ENCODE measurements at places on chromosomes 3 and 15. TPM values are rescaled to one million over a fixed set of nuclear protein-coding genes. Genes with fewer than 3 reads are reported as not detected.

FBXL22 gene
- total RNA-seq: not detected

DNA sequence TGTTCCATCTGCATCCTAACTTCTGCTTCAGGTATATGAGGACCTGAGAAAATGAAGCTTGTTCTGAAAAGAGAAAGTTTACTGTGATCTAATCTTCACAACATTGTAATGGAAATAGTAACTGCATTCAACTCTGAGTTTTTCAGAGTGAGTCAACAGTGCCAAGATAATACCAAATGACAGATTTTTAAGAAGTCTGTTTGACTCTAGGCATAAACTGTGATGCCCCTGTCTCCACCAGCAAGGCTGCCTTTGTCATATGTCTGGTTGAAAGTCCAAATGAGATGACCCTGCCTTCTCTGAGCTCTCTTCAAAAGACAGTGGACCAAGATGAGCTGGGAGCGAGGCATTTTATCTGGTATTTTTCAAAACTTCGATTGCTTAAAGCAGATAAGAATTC, 44.8 kb upstream of the B3GNT5 start:
- DNase-seq: no peak

DNA sequence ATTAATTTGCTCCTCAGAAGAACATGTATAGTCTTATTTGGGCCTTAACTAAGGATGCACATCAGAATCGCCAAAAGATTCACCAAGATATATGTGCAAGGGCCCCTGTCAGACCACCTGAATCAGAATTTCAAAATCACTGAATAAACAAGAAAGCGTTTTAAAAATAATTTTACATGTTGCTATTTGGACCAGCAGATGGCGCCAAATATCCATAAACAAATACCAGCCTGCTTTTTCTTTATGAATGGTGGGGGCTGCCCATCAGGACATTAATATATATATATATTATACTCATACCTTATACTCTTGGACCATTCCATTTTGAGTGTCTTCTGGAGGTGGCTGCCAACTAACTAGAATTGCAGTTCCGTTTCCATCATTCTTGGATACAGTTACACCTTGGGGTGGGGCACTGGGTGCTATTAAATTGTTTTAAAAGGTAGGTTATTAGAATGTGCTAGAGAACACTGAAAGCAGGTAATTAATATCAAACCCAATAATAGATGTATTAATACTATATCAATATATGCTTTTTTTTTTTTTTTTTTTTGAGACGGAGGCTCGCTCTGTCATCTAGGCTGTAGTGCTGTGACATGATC, 1108.3 kb downstream of the ROBO1 start:
- DNase-seq: no peak

- no peak for DNase-seq
Measured at GRCh38 chr3:50342813-50343633, 2.4 kb upstream of the RASSF1 start.

ATP10A gene
- total RNA-seq: not detected

- no peak for DNase-seq
Measured at GRCh38 chr3:72698154-72698917, 149.9 kb downstream of the SHQ1 start.

GRCh38 chr3:1787094-1787493, 311.6 kb upstream of the CNTN4 start:
- no peak for DNase-seq

GRCh38 chr15:41930221-41930866, 36.5 kb upstream of the SPTBN5 start:
- peak; percentile 53 for DNase-seq

- DNase-seq: no peak
Measured at GRCh38 chr3:136166507-136166906, 29.6 kb downstream of the MSL2 start.

DNA sequence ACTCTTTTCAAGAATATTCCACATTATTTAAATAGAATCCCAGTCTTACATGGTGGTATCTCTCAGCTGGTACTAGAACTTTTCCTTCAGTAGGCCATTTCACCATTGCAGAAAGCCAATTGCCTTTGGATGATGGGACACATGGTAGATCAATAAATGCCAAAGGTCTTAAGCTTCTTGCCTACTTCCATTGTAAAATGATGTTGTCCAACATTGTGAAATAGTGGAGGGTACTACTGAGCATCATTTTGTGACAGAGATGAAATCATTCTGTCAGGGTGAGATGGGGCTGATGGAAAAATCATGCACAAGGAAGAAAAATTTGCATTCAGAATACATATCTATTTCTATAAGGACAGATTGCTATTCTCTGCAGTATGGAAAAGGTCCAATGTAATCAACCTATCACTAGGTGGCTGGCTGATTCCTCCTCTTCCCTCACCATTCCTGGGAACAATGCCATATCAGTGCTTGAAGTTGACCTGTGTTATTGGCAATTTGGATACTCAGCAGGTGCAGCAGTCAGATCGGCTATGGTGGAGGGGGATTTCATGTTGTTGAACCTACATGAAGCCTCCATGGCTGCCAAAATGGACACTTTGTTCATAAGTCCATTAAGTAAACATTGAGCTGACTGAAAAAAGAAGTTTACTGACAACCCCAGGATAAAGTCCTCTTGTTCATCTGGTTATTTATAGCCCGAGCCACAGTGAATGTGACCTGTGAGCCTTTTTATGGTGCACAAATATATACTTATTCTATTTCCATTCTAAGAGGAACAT, 596.9 kb upstream of the ARPP21 start:
- no peak for DNase-seq

GRCh38 chr3:150721285-150722130, 17.8 kb upstream of the ERICH6 start:
- peak; percentile 56 for DNase-seq

- DNase-seq: no peak
Measured at GRCh38 chr3:121895121-121895520, 920 bp downstream of the SLC15A2 start.

DNA sequence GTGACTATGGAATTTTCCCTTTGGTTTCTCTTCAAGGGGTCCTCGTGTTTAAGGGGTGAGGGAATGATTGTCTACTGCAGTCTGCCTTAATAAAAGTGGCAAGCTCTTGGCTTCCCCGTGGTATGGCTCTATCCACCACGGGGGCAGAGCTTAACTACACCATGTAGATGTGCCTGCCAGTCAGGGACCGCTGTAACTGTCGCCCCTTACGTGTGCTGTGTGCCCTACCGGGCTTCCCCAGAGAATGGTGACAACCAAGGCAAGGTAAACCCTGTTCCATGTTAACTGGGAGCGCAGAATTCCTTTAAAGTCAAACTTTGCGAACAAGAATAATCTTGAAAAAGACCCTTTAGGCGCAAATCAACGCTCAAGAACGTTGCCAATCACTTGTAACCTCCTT, 966 bp upstream of the C3orf80 start:
- no peak for DNase-seq

Data from Caco-2 (cell line).